ENCODE measurements at places on chromosomes 2 and 18. TPM values are rescaled to one million over a fixed set of nuclear protein-coding genes. Genes with fewer than 3 reads are reported as not detected.

GRCh38 chr2:200477667-200478131 lies 32.2 kb downstream of the KCTD18 start:
- DNase-seq: no peak

DNA sequence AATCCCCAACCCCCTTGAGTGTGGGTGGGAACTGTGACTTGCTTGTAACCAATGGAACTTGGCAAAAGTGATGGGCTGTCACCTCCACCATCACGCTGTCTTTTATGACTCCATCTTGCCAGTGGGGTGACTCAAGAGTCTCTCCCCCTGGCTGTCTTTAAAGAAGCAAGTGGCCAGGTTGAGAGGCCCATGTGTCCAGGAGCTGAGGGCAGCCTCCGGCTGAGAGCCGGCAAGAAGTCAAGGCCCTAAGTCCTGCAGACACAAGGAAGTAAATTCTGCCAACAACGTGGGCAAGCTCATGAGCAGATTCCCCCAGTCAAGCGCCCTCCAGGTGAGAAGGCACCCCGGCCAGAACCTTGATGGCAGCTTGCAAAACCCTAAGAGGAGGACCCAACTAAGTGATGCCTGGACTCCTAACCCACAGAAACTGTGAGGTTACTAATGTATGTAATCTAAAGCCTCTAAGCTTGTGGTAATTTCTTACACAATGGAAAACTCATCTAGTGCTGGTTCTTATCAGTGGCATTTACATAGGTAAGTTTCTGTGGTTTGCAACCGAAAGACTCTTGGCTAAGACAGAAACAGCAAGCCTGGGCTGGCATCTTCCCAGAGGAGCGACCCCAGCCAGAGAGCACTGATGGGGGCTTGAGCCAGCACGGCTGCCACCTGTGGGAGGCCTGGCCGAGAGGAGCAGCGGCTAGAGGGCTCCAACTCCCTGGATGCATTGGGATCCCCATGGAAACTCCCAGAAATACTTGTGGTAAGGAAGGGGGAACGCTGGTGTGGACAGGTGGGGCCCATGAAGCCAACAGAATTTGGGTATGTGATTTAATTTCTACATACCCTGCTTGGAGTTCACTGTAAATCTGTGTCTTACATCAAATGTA lies 49.3 kb downstream of the CIB4 start:
- DNase-seq: no peak

SCN2A gene
- not detected for total RNA-seq

- DNase-seq: no peak
These were observed 14.9 kb upstream of the ANO7 start for GRCh38 chr2:241173557-241173956.

GRCh38 chr2:43810452-43810851 lies 28.2 kb downstream of the ABCG5 start:
- DNase-seq: no peak

GRCh38 chr2:45771261-45771660 lies 119.8 kb downstream of the PRKCE start:
- DNase-seq: no peak

GRCh38 chr18:54192900-54193299 lies 31.6 kb downstream of the MBD2 start:
- DNase-seq: no peak

DNA sequence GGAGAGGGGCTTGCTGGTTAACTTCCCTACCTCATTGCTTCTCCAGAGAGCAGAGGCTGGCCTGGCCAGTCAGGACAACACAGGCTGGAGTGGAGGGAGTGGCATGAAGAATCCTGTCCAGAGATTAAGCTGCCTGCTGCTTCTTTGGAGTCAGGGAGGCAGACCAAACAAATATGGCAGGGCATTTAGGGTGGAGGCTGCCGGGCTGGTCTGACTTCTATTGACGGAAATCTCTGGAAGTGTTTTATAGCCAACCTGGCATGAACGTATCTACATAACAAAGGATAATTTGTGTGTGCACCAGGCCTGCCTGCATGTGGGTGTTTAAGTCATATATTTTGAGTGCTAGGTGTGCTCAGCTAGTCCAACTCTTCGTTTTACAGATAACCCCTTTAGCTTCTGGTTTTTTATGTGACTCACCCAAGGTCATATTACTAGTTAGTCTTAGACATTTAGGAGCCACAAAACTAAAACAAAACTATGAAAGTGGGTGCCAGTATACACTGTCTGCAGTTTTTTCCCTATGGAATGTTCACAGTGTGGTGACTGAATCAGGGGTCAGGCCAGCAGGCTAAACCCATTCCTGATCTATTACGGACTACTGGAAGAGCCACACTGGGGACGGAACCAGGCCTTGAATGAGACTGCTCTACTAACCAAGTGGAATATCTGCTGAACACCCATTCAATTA lies 5.5 kb downstream of the NPC1 start:
- DNase-seq: no peak

EVA1A gene
- 149 TPM for total RNA-seq

- DNase-seq: no peak
These were observed at the start of gene STAT4 for GRCh38 chr2:191150600-191151330. Gene STAT4 (minus strand): TSS chr2:191150994. CDS start chr2:191148203, 2,791 bp downstream.

GRCh38 chr2:208033701-208034502 lies 8.6 kb upstream of the PLEKHM3 start:
- no peak for DNase-seq

DNA sequence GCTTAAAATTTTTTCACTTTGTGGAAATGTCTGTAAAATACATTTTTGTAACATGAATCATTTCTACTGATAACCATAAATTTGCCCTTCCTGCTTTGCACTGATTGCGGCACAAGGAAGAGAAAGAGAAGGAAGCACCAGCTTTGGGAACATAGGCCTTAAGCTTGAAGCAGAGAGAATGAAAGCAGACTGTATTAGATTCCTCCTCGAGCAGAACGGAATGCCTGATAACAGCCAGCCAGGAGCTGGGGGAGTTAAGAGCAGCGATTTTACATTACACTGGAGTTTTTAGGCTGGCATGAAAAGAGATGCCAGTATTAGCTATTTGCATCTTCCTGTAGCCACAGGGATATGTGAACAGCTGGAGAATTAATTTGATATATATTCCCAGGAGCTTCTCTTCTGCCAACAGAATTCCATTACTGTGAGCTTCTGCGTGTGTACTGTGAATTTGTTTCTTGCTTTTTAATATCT lies 33.5 kb downstream of the CRIM1 start:
- peak; percentile 79 for DNase-seq

MAT2A gene
- 161 TPM for total RNA-seq

GRCh38 chr18:24721388-24721787 lies 261.0 kb downstream of the HRH4 start:
- no peak for DNase-seq

KCNF1 gene
- total RNA-seq: 0.04 TPM

DNA sequence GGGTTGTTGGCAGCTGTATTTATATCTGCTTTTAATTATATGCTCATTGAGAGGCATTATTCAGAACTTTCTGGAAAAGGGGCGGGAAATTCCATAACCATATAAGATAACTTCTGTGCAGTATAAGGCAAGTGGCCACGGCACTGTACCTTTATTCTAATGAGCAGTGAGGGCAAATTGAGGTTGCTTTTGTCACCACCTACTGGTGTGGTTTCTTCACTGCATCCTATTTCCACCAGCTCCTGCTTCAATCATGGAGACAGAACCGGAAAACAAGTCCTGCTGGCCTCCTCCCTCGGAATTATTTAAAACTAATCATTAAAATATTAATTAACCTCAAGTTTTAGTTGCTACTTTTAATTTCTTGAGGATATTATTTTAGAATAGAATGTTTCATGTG lies 759.4 kb downstream of the CBLN2 start:
- no peak for DNase-seq

- DNase-seq: no peak
These were observed 7.8 kb downstream of the SULT1C4 start for GRCh38 chr2:108385411-108386071.

DNA sequence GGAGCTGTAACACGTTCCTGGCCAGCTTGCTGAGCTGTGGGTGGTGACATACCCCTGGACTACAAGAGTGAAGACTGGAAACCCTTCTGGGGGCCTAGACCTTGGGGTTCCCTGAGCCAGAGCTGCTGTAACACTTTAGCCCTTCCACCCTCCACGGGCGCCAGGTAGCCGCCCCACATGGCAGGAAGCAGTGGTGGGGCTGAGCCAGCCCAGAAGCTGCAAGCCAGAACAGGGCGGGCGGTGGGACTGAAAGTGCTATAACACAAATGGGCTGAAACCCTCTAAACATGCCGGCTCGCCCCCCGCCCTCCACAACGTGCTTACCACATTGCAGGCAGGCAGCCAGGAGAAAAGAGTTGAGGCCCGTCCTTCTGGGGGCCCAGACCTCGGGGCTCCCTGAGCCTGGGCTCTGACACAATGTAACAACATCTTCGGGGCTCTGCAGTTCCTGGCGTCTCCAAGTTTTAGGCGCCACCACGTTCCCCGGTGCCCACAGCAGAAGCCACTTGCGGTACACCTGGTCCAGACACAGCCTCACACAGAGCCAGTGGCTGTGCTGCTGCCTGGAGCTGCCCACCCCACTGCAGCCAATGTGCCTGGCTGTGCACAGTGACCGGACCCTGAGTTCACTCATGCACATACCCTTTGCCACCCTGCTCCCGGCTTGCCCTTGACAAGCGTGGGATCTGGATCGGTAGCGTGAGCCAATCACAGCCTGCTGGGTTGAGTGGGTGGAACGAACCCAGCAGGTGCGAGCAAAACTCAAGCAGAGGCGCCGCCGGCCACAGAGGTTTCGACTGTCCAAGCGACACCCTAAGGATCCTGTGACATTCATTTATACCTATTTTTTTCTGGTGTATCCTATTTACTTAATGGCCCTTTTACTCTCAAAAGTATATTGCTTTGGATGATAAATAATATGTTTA lies 127.4 kb upstream of the FHL2 start:
- no peak for DNase-seq

BCL2 gene
- 1.3 TPM for total RNA-seq

STARD6 gene
- 0.33 TPM for total RNA-seq

DUSP2 gene
- total RNA-seq: 0.53 TPM

- no peak for DNase-seq
These were observed 13.7 kb downstream of the HS6ST1 start for GRCh38 chr2:128304715-128305554.

C1GALT1C1L gene
- total RNA-seq: 0.20 TPM

ELOA2 gene
- not detected for total RNA-seq

- DNase-seq: no peak
These were observed 35.1 kb downstream of the RAMP1 start for GRCh38 chr2:237894396-237894979.
